ENCODE measurements at places on chromosomes 7 and 10. TPM values are rescaled to one million over a fixed set of nuclear protein-coding genes. Genes with fewer than 3 reads are reported as not detected.
A peak's percentile ranks its signal among the peaks of the same experiment; 100 is the strongest.

KIF11 gene
- total RNA-seq: 12.3 TPM

EPDR1 gene
- total RNA-seq: 89.8 TPM

TACC2 gene
- 53.6 TPM for total RNA-seq

DNA sequence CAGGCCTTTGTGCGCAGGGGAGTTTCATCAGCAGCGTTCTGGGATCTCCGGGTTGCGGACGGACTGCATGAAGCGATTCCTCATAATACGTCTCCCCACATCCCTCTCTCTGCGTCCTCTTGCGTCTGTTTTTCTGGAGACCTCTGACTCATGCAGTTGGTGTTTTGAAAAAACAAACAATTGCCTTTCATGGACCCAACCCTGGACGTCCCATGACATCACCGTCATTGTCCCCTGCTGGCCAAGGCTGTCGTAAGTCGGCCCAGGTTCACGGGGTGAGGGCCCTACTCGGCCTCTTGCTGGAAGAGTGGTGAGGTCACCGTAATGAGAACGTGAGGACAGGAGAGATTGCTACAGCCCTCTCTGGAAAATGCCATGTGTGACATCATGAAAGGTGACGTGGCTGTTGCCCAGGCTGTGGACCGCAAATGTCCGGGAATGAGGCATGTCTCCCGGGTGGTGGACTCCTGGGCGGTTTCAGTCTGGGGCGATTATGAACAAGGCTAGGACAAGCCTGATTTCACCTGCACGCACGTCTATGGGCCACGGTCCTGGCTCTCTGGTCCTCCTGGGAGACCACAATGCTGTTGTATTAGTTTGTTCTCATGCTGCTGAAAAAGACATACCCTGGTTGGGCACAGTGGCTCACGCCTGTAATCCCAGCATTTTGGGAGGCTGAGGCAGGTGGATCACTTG lies 9.8 kb upstream of the MAFK start:
- peak overlapping the region; percentile 7 for H3K27ac ChIP-seq
- H3K4me3 ChIP-seq: no peak overlapping the region

DNA sequence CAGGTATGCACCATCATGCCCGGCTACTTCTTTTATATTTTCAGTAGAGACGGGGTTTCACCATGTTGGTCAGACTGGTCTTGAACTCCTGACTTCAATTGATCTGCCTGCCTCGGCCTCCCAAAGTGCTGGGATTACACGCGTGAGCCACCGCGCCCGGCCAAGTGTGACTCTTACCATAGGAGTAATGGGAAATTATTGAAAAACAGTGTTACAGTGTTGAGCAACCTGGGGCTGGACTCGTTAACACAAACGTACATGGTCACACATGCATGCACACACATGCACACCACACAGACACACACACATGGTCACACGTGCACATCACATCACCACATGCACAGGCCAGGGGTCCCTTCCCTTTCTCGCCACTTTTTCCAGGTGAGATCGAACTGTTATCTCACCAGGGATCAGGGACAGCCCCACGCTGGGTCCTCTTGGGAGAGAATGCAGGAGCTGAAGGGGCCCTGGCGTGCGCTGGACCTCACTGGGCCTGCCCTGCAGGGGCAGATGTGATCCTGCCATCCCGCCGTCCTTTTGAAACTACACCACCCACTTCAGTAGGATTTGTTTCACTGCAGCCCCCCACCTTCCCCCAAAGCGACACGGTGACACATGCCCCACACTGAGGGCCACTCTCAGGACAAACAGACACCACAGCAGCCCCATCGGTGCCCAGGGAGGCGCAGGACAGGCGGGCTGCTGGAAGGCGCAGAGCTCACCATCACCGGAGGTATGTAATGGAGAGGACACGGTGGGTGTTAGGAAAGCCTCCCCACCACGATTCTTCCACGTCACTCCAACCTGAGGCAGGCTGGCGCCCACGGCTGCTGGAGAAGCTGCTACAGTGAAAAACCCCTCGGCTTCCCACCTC lies 10.2 kb downstream of the RADIL start:
- DNase-seq: no peak
- peaks cover 2% of the 10 kb centered on the region for H3K4me1 ChIP-seq
- no peak overlapping the region for H3K4me3 ChIP-seq
- H3K36me3 ChIP-seq: peaks cover 8% of the 10 kb centered on the region
- H3K27ac ChIP-seq: no peak overlapping the region

- H3K36me3 ChIP-seq: no peaks in the 10 kb centered on the region
- H3K27me3 ChIP-seq: no peaks in the 10 kb centered on the region
- H3K27ac ChIP-seq: no peak overlapping the region
- H3K4me1 ChIP-seq: no peaks in the 10 kb centered on the region
These were observed 28.8 kb upstream of the ICA1 start for GRCh38 chr7:8290645-8291308.

GRCh38 chr10:96043893-96044715 lies 721 bp downstream of the CCNJ start:
- H3K4me3 ChIP-seq: peak overlapping the region; percentile 91
- H3K27me3 ChIP-seq: no peaks in the 10 kb centered on the region
- peak overlapping the region; percentile 95 for H3K27ac ChIP-seq
- H3K4me1 ChIP-seq: peaks cover 6% of the 10 kb centered on the region
- peak; percentile 60 for DNase-seq
- peaks cover 4% of the 10 kb centered on the region for H3K36me3 ChIP-seq

DNA sequence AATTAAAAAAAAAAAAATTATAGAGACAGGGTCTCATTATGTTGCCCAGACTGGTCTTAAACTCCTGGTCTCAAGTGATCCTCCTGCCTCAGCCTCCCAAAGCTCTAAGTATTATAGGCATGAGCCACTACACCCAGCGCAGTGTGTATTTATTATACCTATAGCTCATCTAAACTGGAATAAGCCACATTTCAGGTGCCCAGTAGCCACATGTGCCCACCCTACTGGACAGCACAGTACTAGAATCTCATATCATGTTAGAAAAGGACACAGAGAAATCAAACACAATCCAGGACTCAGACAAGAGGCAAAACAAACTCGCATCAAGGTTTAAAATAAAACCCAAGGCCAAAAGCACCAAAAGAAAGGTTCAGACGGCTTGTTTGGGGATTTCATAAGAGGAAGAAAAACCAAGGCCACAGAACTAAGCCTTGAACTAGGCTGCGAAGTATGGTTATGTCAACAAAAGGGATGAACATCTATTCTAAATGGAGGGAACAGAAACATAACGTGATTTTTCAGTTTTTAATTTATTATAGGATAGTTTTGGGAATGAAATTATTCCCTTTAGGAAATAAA lies 32.3 kb downstream of the SLC16A9 start:
- H3K36me3 ChIP-seq: no peaks in the 10 kb centered on the region
- no peaks in the 10 kb centered on the region for H3K4me1 ChIP-seq
- no peak overlapping the region for H3K27ac ChIP-seq

DNA sequence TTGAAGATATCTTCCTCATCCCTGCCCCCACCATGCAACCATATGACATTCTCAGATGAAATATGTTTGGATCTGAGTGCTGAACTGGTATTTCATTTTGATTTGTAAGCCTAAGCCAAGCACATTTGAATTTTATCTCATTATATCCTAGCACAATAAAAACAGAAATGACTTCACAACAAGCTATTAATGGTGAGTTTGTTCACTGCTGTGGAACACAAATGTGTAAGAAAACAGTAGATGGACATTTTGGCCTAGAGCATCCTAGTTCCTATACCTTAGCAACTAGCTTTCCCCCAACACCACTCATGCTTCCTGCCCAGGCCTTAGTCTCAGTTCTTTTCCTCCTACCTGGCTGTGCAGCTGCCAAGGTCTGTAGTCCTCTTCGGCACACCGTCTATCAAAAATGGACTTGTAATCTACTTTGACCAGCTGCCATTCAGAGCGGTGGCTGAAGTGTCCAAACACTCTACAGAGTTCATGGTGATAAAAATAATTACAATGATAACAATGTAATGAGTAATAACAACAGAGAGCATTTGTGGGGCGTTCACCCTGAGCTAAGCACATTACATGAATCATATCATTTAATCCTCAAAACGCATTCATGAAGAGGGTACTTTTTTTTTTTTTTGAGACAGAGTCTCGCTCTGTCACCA lies 491.9 kb downstream of the SORCS1 start:
- no peak for DNase-seq
- H3K4me1 ChIP-seq: no peaks in the 10 kb centered on the region
- H3K36me3 ChIP-seq: no peaks in the 10 kb centered on the region
- no peak overlapping the region for H3K27ac ChIP-seq
- no peaks in the 10 kb centered on the region for H3K27me3 ChIP-seq

DNA sequence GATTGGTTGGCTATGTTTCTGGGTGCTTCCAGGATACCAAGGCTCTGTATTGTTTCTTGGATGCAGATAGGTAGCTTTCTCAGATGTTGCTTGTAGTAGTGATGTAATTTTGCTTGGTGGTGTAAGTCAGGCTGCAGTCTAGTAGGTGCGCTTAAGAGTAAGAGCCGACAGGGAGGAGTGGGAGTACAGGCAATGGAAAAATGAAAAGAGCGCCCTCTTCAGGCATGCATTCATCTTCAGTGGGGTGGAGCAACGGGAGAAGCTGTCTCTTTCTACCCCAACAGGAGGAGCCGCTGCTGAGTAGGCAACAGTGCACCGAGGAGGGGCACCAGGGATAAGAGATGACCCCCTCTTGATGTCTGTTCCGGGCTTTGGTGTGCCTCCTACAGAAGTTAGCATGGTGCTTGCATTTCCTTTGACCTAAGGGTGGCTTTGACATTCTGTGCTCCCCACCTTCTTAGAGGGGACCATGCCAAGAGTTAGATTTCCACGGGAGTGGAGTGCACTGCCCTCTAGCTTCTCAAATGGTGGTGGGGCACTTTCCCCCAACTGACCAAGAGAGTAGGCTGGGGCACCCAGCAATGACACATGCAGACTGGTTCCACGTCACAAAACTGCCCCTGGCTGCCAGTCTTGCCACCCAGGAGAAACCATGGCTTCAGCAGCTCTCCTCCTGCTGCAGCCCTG lies 56.1 kb downstream of the ZNF783 start:
- H3K36me3 ChIP-seq: no peaks in the 10 kb centered on the region
- no peaks in the 10 kb centered on the region for H3K4me1 ChIP-seq
- no peak overlapping the region for H3K27ac ChIP-seq

GRCh38 chr7:137003086-137003485 lies 134.6 kb downstream of the CHRM2 start:
- H3K36me3 ChIP-seq: no peaks in the 10 kb centered on the region
- H3K4me3 ChIP-seq: no peak overlapping the region
- no peaks in the 10 kb centered on the region for H3K4me1 ChIP-seq

DNA sequence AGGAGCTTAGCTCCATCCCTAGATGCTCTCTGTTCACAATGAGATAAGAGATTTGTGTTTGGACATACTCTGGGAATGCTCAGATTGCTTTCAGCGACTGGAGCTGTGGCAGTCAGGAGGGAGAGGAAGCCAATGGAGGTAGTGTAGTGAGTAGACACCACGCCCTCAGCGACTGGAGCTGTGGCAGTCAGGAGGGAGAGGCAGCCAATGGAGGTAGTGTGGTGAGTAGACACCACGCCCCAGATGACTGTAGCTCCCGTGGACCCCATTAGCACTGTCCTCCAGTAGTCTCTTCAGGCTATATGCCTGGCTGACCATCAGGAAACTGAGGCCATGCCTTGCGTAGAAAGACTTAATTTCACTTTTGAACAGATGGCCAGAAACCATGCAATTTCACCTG lies 1033.8 kb downstream of the NRG3 start:
- no peaks in the 10 kb centered on the region for H3K27me3 ChIP-seq
- H3K4me1 ChIP-seq: no peaks in the 10 kb centered on the region
- DNase-seq: no peak

- peak overlapping the region; percentile 83 for H3K27ac ChIP-seq
- peak; percentile 50 for DNase-seq
- H3K36me3 ChIP-seq: peaks cover 2% of the 10 kb centered on the region
- H3K4me1 ChIP-seq: peaks cover 8% of the 10 kb centered on the region
- no peaks in the 10 kb centered on the region for H3K27me3 ChIP-seq
- H3K4me3 ChIP-seq: no peak overlapping the region
These were observed 97.7 kb downstream of the CREB5 start for GRCh38 chr7:28510026-28510369.

DNA sequence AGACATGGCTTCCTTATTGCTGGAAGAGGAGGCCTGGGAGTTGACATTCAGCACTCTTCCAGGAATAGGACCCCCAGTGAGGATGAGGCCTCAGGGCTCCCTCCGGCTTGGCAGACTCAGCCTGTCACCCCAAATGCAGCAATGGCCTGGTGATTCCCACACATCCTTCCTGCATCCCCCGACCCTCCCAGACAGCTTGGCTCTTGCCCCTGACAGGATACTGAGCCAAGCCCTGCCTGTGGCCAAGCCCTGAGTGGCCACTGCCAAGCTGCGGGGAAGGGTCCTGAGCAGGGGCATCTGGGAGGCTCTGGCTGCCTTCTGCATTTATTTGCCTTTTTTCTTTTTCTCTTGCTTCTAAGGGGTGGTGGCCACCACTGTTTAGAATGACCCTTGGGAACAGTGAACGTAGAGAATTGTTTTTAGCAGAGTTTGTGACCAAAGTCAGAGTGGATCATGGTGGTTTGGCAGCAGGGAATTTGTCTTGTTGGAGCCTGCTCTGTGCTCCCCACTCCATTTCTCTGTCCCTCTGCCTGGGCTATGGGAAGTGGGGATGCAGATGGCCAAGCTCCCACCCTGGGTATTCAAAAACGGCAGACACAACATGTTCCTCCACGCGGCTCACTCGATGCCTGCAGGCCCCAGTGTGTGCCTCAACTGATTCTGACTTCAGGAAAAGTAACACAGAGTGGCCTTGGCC lies 4.3 kb downstream of the PGAM2 start:
- H3K4me1 ChIP-seq: peaks cover 28% of the 10 kb centered on the region
- H3K36me3 ChIP-seq: peaks cover 68% of the 10 kb centered on the region
- H3K4me3 ChIP-seq: no peak overlapping the region
- no peak for DNase-seq
- peaks cover 21% of the 10 kb centered on the region for H3K27me3 ChIP-seq

DNA sequence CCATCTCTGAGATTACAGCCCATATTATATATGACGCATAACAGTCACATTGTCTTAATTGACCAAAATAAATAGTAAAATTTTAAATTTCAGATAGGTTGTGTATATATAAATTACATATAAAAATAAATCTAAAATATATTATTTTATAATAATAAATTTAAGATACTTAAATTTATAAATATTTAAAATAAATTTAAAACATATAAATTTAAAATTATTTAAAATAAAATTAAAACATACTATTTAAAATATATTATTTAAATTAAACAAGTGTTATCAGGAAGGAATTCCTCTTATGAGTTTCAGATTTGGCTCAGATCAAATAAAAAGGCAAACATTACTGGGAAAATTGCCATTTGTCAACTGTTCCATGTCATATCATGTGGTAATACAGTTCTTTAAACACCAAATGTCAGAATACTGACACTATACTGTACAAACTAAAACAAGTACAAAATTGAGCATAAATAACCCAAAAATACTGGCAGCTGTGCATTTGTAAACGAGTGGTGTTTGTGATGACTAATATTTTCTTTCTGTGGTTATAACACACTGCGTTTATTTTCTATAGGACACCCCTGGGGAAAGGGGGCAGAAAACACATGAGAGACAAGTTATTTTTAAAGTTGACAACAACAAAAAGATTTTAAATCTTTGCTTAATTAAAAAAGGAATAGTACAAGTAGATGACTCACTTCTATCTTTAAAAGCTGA lies 71.3 kb upstream of the DGKB start:
- H3K27me3 ChIP-seq: no peaks in the 10 kb centered on the region
- DNase-seq: no peak
- no peak overlapping the region for H3K27ac ChIP-seq
- H3K4me1 ChIP-seq: no peaks in the 10 kb centered on the region
- H3K4me3 ChIP-seq: no peak overlapping the region

All from muscle of leg (tissue), 16 donors.